NCI-H1092 treated with DMSO at 0.1 percent for 48 hours (cell line): ENCODE measurements at places on chromosomes 5 and 9.
A peak's percentile ranks its signal among the peaks of the same experiment; 100 is the strongest.

DNA sequence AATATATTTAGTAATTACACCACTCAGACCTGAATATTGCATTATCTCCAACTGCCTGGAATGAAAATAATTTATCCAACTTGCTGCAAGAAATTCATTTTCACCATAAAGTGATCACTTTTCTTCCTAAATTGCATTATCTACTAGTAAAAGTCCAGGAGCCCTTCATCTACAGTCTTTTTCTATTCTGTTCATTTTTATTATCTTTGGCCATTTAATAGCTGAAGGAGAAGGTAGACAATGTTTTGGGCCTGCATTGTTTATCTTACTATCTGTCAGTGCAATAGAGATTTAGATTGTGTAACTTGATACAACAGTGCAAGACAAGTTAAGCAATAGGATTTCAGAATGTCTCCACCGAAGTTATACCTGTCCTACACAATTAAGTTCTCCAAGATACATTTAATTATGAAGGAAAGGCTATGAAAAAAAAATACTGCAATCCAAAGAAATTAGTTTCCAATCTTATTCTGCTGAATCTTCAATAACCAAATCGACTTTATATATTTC, 1339.7 kb upstream of the CDH6 start:
- no peak for DNase-seq

- peak; percentile 68 for DNase-seq
Observed at GRCh38 chr5:158676642-158677469, 422.9 kb downstream of the EBF1 start.

GRCh38 chr9:2159521-2160454, 144.6 kb downstream of the SMARCA2 start:
- no peak for DNase-seq

DNA sequence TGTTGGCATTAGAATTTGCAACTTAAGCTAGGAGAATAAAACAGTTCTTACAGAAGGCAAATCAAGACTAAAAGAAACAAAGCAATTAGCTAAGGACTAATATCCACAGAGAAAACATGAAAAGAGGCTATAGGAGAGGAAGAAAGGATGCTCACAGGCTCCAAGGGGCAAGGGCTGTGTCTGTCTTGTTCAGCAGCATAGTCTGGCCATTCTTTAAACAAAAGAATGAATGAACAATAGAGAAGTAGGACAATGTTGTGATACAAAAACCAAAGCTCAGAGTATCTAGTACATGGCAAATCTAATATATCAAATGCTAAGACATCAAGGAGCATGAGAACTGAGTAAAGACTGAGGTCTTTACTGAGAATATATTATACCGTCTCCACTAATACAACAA, 39.5 kb downstream of the PLPP1 start:
- no peak for DNase-seq

DNA sequence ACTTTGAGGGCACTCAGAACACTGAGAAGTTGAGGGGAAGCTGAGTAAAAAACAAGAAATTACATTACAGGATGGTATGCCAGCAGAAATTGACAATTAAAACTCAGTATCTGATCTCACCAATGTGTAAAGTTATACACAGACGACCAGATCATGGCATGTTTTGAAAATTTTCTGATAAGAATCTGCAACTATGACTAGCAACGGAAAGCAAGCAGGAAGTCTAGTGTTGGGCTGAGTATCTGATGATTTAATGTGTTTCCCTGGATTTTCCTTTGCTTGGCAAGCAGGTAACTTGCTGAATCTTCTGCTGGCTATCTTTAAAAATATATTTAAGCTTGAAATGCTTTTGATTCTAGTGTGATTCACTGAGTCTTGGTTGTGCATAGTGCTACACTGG, 5.2 kb upstream of the GCNT4 start:
- no peak for DNase-seq

DNA sequence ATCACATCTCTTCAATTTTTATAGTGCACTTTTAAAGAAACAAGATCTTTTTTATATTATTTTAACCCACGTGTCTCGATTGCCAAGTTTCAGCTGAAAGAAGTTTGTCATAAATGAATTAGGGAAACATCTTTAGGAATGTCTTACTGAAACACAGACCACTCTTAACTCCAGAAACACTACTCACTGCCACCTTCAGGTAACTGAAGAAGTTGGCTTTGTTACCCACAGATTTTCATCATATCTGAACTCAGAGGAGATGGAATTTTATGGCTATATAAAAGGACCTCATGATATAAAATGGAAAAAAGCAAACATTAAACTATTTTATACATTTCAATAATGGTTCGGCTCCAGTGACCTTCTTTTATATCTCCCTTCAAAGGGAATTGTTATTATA, 158.0 kb downstream of the SEMA5A start:
- no peak for DNase-seq

- DNase-seq = no peak
Observed at GRCh38 chr5:153209016-153209415, 281.5 kb upstream of the GRIA1 start.

- DNase-seq = no peak
Observed at GRCh38 chr9:27838876-27839275, 265.6 kb upstream of the C9orf72 start.
